NCI-H526 treated with DMSO at 0.1 percent for 48 hours (cell line): ENCODE measurements at places on chromosomes 16 and 17.

DNA sequence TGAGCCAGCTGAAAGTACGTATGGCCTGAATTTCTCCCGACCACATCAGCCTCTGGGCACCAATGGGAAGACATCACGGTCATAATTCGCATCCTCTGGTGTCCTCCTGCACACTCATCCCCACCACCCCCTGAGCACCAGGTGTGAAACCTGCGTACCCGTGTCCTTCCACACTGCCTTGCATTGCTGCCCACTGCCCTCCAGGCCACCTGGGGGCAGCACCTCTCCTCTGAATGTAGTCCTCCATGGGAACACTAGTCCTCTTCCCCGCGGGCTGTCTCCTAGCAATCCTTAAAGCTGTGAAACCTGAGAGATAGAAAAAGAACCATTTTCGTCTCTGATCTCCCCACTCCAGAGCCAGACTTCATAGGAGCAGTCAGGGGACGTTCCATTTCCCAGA, 125.5 kb downstream of the ZNF18 start:
- DNase-seq = no peak

DNA sequence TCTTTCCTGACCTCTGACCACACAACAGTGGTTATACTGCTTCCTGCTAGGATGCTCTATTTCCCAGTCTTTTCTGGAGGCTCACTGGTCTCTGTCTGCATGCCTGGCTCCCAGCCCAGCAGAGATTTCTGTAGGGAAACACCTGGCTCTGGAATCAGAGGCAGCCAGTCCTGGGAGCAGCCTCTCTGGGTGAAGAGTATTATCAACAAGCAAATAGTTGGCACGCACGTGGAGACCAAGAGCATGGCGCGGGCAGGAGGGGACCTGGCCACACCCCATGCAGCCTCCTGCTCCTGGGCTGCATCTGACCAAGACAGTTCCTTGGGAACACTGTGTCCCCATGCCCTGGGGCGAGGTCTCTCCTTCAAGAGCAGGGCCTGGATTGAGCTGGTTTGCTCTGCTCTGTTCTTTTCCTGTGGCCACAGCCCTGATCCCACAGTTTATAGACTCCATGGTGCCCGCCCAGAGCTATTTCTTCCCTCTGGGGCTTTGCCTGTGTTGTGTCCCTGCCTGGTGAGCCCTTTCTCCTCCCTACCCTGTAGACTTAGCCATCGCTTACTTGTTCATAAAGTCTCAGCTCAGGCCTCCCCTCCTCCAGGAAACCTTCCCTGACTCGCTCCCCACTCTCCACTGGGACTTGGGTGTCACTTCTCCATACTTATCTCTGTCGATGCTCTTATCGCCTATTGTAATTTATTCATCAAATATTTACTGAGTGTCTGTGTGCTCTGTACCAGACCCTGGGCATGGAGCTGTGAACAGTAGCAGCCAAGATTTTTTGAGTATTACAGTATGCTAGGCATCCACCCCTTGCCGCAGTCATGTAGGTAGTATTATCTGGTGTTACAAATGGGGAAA, 60.6 kb downstream of the SCNN1B start:
- no peak for DNase-seq

DNA sequence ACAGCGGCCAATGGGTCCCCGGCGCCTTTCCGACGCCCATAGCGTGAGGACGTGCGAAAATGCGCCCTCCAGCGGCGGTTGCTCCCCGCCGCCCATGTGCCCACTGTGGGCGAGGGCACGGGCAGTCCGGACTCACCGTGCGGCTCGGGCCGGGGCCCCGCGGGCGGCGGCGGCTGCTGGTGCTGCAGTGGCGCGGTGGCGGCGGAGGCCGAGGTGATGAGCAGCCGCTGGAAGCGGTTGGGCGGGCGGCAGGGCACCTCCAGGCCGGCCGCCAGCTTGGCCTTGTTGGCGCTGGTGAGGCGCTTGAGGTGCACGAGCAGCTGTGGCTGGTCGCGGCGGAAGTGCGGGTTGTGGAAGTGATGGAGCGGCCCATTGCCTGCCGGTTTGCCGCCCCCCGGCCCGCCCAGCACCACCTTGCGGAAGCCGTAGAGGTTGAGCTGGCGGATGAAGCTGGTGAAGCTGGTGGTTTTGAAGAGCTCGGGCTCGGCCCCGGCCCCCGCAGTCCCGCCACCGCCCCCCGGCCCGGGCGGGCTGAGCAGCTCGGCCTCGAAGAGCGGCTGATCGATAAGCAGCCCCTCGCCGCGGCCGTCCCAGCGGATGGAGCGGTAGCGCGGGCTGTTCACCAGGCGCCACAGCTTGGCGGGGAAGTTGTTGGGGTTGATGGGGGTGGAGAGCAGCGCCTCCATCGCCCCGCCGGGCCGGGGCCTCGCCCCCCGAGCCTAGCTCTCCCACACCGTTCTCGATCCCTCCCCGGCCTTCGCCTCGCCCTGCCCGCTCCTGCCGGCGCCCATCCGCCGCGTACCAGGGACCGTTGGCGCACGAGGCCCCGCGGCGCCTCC, at the start of gene HSF5:
Gene HSF5 (minus strand): TSS at position 820 of the 839 bp plus-strand sequence. CDS start 134 bp downstream, at position 686.
- no peak for DNase-seq

- no peak for DNase-seq
These were observed 163.1 kb upstream of the CCL2 start for GRCh38 chr17:34091975-34092374.

GRCh38 chr17:11138023-11138422, 103.0 kb upstream of the SHISA6 start:
- no peak for DNase-seq

- peak; percentile 44 for DNase-seq
These were observed 11.5 kb downstream of the CCL16 start for GRCh38 chr17:35969558-35970380.

- DNase-seq = no peak
These were observed 13.8 kb downstream of the KCTD19 start for GRCh38 chr16:67312719-67313118.

- DNase-seq = no peak
These were observed 512 bp downstream of the PMM2 start for GRCh38 chr16:8798174-8798527.

GRCh38 chr17:74078363-74078941, 125.0 kb upstream of the RPL38 start:
- DNase-seq = no peak

- no peak for DNase-seq
These were observed 2.6 kb downstream of the ENO3 start for GRCh38 chr17:4953451-4953961.

DNA sequence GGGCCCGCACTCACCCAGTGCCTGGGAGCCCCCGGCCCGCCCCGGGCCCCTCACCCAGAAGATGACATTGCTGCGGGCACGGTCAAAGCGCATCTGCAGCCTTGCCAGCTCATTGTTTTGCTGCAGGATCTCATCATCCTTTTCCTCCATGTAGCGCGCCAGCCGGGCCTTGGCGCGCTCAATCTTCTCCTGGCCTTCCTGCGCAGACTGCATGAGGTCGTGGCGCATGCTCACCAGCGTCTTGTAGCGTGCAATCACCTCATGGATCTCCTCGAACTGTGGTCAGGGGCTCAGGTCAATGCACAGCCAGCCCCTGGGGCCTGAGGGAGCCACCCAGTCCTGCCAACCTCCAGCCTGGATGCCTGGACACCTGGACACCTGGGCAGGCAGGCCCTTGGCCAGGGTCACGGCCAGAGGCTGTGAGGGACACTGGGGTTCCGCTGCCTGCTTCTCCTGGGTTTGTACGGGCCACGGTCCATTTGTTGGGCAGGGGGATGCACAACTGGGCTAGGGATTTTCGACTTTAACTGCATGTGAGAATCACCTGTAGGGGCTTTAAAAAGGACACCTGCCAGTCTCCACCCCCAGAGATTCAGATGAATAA, 9.2 kb downstream of the CCDC42 start:
- no peak for DNase-seq

- no peak for DNase-seq
These were observed 6.4 kb downstream of the USP22 start for GRCh38 chr17:21036361-21036881.

GRCh38 chr16:66168777-66169176, 197.7 kb upstream of the CDH5 start:
- no peak for DNase-seq

GRCh38 chr17:1518410-1518809, 2.0 kb upstream of the INPP5K start:
- no peak for DNase-seq

DNA sequence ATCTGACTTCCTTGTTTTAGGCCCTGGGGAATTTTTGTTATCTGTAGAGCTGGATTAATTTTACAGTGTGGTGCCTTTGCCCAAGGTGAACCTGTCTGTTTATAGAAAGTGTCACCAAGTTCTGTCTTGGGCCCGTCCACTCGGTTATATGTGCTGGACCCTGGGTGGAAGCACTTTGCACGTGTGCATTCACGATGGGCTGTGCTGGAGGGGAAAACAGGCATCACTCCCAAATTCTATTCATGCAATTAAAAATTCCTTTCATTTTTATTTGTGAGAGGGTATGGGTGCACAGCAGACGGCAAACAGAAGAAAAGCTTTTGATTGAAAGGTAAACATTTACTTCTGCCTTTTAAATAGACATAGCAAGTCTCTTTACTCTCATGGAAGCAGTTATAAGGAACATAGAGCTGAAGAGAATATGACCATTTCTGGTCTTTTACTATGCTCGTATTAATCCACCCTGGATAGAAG, 101.2 kb downstream of the WWOX start:
- DNase-seq = no peak

- no peak for DNase-seq
These were observed 89.3 kb upstream of the ZNF750 start for GRCh38 chr17:82929011-82929622.

DNA sequence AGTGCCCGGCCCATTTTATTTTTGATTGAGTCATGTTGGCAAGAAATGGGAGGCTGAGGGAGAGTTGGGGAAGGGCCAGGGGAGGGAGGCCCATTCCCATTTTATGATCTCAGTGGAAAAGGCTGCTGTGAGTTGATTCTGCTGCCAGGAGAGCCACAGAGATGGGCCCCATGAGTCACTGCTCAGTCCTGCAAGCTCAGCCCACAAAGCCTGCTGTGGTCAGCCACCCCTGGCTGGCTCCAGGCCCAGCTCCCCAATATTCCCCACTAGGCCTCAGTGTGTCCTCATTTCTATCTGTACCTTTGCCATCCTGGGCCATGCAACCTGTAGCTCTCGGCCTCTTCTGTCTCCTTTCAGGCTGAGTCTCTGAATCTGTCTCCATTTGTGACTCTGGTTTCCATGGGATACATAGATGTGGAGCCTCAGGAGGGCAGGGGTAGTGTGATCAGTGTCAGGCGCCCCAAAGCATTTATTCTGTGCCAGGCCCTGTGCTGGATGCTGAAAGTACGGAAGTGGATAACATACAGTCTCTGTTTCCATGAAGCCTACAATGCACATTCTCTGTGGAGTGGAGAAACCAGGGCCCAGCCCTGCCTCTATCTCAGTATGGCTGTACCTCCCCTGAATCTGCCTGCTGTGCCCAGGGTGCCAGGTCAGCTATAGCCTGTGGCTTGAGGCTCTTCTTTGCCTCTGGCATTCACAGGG, 1.9 kb upstream of the PLEKHG4 start:
- DNase-seq = no peak

- peak; percentile 55 for DNase-seq
These were observed at the start of gene MTSS2 for GRCh38 chr16:70685938-70686375. Gene MTSS2 (minus strand): TSS chr16:70686053. CDS start chr16:70685791, 262 bp downstream.

DNA sequence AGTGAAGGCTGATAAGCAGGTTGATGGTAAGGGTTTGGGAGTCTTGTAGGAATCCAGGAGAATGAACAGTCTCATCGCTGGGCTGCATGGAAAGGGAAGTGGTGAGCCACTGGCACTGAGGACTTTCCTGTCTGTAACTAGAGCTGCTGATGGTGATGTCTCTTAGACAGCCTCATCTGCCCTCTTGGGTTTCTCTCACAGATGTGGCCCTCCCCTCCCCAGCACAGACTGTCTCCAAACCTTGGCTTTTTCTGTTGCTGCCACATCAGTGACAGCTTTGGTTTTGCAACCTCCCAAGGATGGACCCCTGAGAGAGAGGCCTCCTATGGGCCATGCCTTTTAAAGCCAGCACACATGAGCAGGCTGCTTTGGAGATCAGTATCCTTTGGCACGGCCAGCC, 16.9 kb downstream of the PLCG2 start:
- DNase-seq = no peak

DNA sequence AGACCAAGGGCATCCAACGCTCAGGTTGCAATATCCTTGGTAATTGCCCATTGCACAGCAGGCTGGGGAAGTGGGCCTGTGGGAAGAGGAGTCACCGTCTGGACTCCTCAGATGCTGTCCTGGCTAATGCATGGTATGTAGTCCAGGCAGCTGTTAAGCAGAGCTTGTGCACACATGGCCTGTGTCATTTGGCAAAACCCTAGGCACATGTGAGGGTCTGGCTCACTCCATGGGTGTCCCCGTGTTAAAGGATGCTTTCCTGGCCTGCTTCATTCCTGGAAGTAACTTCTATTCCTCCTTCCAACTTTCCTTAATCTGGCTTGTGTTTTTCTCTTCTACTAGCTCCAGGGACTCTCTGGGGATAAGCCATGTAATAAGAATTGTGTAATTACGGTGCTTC, 378.0 kb upstream of the CA10 start:
- no peak for DNase-seq

GRCh38 chr17:72466199-72466598, 345.4 kb downstream of the SOX9 start:
- DNase-seq = no peak

DNA sequence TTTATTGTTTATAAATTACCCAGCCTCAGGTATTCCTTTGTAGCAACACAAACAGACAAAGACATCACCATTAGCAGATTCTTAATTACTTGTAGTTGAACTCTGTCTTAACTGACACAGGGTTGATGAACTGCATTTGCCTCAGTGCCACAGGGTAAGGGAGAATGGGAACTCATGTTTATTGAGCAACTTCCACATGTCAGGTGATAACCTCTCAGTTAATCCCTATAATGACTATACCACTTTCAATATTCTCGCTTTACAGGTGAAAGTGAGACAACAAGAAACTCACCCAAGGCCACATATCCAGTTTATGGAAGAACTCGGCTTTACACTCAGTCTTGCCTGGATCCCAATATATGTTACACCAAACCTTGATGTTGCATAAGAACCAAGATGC, 8.6 kb downstream of the PDILT start:
- DNase-seq = no peak

DNA sequence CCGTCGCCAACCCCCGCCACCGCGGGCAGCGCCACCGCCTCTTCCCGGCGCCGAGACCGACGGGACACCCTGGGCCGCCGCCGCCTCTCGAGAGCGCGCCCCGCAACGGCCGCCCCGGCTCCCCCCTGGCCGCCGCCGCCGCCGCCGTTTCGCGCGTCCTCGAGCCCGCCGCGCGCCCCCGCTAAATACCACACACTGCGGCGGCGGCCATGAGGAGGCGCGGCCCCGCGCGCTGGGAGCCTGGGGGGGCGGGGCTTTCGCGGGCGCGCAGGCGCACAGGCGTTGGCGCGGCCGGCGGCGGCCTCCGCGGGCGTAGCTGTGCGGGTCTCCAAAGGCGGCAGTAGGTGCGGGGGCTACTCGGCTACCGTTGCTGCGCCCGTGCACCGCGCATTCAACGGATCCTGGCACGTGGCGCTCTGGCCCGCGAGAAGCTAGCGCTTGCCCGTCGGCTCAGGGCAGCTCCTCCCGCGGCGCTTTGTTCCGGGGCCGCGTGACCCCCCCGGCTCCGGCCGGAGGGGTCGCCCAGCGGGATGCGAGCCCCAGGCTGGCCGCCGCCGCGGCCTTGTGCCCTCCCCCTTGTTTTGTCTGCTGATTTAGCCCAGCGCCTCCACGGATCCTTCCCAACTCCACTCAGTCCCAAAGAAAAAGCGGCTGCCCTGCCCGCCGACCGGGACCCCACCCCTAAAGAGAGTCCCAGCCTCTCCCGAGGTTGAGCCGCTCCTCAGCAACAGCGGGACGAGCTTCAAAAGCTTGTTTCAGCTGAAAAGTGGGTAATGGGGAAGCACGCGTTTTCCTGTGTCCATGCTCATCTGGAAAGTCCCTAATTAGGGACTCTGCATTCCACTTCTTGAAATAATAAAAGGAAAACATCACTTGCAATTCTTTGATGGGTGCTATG, at the start of gene SIAH1:
Gene SIAH1 (minus strand): TSS at position 161 of the 898 bp plus-strand sequence. CDS start 22,985 bp downstream, outside the sequence.
- DNase-seq = peak; percentile 18
